Stimulated activated CD8-positive, alpha-beta memory T cell treated with anti-CD3 and anti-CD28 coated beads, Interleukin-4, amount 100 ng/mL, for 1 hour (primary cell): ENCODE measurements at places on chromosomes 12 and 14.
A peak's percentile ranks its signal among the peaks of the same experiment; 100 is the strongest.

GRCh38 chr12:21991526-21991925 is 50.3 kb upstream of the ABCC9 start:
- DNase-seq: no peak

DNA sequence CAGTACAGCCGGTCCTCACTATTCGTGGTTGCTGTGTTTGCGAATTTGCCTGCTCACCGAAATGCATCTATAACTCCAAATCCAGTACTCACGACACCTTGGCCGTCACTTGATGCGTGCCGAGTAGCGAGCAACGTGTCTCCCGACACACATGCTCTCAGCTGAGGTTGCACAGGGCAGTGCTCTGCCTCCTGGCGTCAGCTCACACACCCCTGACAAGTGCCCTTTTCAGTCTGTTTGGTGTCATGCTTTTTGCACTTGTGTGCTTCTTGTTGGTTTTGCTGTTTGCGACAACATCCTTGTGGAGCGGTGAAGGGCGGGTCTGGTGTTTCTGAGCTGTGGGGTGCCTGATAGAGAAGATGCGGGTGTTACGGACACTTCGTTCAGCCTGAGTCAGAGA is 110.4 kb upstream of the RFLNA start:
- no peak for DNase-seq

DNA sequence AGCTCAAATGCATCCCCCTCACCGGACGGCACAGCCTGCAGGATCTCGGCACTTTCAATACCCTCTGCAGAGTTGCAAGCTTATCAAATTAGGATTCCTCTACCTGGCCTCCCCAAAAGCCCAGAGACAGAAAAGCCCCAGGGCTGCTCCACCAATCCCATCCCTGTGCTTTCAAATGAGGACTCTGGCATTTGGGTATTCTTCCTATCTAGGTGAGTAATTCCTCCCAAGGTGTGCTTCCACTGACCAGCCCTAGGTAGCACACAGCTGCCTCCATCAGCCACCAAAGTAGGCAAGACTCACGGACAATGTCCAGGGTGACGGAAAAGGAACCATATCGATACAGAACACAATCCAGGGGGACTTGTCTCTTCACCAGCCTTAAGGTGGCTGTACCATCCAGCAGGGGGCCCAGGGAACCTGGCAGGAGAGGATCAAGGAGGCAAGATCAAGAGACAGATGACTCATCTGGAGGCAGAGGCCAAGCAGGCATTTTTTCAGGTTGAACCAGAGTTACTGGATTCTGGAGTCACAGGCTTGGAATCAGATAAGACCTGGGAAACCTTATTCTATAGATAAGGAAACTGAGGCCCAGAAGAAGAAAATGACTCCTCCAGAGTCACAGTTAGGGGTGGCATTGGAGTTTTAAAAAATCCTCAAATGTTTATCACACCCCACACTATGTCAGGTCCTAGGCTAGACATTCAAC is 9.9 kb downstream of the PMEL start:
- DNase-seq: no peak

DNA sequence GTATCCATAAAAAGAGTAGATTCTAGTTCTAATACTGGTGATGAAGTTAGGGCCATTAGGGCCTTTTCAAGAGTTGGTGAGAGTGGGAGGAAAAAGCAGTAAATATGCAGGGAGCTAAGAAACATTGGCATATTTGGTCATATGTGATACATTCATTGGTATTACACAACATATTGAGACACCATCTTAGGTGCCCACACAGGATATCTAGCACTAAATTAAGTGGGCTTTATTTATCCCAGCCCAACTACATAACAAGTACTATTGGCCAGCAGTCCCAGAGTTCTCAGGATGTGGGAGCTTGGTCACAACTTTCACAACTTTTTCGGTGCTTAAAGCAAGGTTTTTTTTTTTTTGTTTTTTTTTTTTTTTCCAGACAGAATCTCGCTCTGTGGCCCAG is 2.0 kb upstream of the ING4 start:
- DNase-seq: no peak

DNA sequence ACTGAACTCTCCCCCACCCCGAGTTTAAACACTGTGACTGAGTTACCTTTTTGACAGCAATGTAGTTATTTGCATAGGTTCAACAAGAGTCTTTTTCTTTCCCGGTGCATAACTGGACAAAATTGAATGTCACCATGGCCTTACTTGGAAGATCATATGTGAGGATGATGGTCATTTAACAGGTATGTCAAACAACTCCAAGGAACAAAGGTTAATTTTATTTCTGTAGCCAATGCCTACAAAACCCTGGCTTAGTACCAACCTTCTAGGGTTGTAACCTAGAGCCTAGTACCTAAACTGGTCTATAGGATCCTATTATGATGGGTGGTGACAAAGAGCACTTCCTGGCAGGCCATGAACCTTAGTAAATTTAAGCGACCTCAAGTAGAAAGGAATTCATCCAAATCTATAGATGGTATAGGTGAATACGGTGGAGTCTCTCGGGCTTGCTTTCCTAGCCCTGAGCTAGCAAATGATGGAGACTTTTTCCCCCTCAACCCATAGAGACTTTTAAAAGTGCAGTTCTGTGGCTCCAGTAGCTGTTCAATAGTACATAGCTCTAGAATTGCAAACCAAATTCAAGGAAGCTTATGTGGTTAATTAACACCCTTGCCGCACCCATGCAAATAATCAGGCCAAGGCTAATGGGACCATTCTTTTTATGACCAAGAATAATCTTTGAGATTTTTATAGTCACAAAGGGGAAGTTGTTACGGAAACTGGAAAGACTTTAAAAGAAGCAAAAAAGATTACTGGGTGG is 89.0 kb downstream of the SLC38A1 start:
- no peak for DNase-seq

- no peak for DNase-seq
Measured at GRCh38 chr12:100554608-100555077, 18.8 kb upstream of the GAS2L3 start.

DNA sequence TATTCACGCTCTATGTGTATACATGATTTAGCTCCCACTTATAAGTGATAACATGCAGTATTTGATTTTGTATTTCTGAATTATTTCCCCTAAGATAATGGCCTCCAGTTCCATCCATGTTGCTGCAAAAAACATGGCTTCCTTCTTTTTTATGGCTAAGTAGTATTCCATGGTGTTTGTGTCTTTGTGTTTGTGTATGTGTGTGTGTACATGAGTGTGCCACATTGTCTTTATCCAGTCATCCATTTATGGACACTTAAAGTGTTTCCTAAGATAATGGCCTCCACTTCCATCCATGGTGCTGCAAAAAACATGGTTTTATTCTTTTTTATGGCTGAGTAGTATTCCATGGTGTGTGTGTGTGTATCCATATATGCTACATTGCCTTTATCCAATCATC is 25.1 kb downstream of the USP15 start:
- DNase-seq: no peak

DNA sequence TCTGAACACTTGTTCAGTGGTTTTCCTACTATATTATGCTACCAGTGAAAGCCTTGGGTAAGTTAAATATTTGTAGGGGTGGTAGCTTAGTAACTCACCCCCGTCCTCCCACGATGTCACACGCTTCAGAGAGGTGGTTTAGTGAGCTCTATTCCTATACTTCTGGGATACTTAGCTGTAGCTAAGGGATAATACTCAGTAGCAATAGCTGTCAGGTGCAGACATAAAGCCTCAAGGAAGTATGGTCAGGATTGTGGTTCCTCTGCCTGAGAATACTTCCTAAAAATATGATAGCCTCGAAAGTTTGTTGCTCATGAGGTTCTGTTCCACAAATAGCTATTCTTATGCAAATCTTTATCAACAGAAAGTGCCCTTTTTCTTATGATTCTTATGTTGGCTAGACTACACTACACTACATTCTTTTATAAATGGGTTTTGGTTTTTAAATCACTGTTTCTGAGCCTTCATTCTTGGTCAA is 11.9 kb downstream of the DLST start:
- no peak for DNase-seq

DNA sequence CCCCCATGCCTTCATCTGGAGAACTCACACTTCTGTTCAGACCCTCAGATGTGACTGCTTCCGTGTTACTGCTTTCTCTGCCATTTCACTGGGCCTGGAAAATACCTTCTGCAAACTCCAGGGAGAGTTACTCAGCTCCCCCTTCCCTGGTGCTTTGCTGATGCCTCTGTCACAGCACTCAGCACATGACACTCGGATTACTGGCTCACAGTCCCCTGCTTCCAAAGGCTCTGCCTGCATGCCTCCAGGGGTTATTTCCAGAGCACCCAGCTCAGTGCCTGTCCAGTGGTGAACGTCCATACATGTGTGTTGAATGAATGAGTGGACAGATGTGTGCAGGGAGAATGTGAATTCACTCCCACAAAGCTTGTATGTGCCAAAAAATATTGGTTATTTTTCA is 237.2 kb upstream of the FKBP4 start:
- no peak for DNase-seq

- no peak for DNase-seq
Measured at GRCh38 chr14:32023540-32023939, 53.6 kb upstream of the ARHGAP5 start.

- DNase-seq: no peak
Measured at GRCh38 chr14:54840336-54840735, 62.3 kb downstream of the GCH1 start.

GRCh38 chr14:103356024-103356682 is 22.1 kb downstream of the EIF5 start:
- DNase-seq: no peak

- DNase-seq: no peak
Measured at GRCh38 chr12:51866762-51867161, 18.2 kb upstream of the FIGNL2 start.

GRCh38 chr14:58078471-58078870 is 73.5 kb downstream of the ARMH4 start:
- no peak for DNase-seq

DNA sequence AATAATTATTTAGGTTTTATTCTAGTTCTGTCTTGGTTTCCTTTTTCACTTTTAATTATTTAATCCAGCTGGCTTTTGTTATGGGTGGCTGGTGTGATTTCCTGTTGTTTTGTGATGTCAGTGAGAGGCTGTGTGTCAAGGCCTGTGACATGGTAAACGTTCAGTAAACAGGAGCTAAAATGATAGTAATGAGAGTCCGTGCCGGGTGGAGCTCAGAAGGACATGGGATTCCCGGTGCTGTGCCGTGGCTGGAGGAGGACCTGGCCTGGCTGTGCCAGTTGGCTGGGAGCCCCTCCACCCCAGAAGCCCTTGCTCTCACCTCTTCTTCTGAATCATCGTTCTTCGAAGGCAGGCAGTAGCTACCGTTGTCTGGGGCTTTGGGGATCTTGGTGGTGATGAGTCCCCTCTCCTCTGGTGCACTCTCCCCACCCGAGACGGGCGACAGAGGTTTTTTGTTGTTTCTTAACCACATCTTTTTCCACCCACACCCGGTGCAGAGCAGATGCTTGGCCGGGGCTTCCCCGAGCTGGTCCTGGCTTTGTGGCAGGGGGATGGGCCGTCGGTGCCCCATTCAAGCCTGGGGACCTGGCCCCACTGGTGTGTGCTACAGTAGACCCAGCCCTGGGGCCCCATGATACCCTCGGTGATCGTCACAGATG is 29.1 kb downstream of the SH2B3 start:
- peak; percentile 76 for DNase-seq

DNA sequence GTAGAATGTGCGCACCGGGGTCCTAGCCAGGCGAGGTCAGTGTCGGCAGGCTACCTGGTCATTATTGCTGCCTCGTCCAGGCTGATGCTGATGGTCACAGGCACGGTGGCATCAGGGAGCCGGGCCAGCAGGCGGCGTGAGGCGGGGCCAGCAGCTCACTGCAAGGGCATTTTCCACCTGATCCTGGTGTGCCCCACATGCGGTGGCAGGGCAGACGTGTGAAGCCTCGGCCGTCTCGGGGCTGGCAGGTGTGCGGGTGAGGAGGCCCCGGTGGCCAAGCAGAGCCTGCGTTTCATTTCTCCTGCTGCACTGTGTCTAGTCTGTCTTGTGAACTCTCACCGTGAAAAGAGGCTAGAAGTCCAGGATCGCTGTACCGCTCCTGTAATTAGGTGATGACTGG is 12.0 kb upstream of the AMN start:
- DNase-seq: no peak

- no peak for DNase-seq
Measured at GRCh38 chr14:75138492-75138891, 11.6 kb upstream of the NEK9 start.

- no peak for DNase-seq
Measured at GRCh38 chr14:99791476-99792209, 1.6 kb upstream of the EML1 start.

DNA sequence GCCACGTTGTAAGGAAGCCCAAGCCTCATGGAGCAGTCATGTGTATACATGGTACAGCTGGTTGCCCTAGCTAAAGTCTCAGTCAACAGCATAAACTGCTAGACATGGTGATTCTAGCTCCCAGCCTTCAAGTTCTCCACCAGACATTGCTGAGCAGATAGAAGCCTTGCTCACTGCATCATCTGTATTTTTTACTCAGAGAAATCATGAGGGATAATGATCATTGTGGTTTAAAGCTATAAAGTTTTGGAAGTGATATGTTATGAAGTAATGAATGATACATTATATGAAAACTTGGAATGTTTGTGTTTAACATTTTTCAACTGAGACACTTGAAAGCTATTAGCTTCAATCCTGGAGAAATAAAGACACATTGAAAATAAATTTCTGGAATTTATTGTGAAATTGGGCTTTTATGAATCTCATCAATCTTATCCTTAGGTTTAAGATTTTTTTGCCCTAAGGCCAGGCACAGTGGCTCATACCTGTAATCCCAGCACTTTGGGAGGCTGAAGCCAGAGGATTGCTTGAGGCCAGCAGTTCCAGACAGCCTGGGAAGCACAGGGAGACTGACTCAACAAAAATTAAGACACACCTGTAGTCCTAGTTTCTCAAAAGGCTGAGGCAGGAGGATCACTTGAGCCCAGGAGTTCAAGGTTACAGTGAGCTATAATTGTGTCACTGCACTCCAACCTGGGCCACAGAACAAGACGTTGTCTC is 5.6 kb upstream of the NFATC4 start:
- DNase-seq: no peak

DNA sequence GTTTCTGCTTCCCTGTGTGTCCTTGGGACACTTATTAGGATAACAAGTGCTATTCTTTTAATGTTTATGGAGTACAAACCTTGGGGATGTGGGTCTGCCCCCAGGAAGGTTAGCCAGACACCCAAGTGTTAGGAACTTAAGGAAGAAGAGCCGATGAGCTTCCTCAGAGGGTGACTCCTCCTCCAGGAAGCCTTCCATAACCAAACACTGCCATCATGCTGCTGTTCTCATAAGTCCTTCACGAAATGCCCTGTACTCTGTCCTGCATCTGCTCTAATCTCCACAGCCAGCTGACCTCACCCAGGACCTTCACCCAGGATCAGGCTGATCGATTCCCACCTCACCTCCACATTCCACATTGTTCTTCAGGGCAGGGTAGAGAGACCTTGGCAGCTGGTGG is 1.2 kb upstream of the KRT85 start:
- DNase-seq: no peak

DNA sequence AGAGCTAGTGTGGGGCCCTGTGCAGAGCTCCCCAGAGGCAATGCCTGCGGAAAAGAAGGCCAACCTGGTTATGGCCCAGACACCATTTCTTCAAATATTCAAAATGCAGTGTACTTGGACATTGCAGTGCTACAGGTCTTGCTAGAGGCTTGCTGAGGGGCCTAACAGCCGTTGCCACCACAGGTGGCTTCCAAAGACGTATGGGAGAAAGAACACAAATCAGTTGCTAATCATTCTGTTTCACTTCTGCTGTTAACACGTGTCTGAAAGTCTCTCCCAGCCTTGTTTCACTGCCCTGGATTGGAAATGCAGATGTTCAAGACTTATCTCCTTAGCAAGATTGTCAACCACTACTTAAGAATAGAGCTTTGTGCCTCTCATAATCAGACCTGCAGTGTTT is 925.9 kb downstream of the GALC start:
- no peak for DNase-seq
